PC-3 (cell line): ENCODE measurements at places on chromosomes 5 and 9. TPM values are rescaled to one million over a fixed set of nuclear protein-coding genes. Genes with fewer than 3 reads are reported as not detected.

Gene COL15A1
- total RNA-seq = 0.04 and 0.86 TPM in 2 replicates

DNA sequence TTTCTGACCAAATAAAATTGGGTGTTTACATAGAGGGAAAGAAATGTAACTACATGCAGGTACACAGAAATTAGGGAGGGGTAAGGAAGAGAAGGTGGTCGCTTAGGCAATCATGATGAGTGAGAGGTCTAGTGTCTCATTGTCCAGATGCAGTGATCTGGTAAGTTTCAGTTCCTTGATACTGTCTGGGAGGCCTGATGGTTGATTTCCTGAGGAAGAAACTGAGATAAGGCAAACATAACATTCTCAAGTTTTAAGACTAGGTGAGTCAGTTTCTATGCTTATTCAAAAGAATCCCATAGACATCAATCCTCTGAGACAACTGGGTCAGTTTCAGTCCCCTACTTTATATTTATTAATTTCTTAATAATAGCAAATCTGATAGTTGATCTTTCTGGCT lies 843.3 kb upstream of the CDH10 start:
- H3K36me3 ChIP-seq = no peaks in the 10 kb centered on the region
- H3K27me3 ChIP-seq = no peaks in the 10 kb centered on the region
- H3K4me3 ChIP-seq = no peak overlapping the region
- peaks cover 21% of the 10 kb centered on the region for H3K4me1 ChIP-seq
- H3K27ac ChIP-seq = no peak overlapping the region

GRCh38 chr5:178429156-178429468 lies 161.1 kb downstream of the COL23A1 start:
- H3K36me3 ChIP-seq = no peaks in the 10 kb centered on the region
- H3K4me3 ChIP-seq = no peak overlapping the region
- peaks cover 29% of the 10 kb centered on the region for H3K27me3 ChIP-seq

GRCh38 chr5:38994324-38994927 lies 79.8 kb downstream of the RICTOR start:
- H3K4me3 ChIP-seq = no peak overlapping the region
- peaks cover 9% of the 10 kb centered on the region; the same call in 1 of the 2 replicates for H3K36me3 ChIP-seq
- peak; percentile 89 for DNase-seq
- H3K4me1 ChIP-seq = no peaks in the 10 kb centered on the region

DNA sequence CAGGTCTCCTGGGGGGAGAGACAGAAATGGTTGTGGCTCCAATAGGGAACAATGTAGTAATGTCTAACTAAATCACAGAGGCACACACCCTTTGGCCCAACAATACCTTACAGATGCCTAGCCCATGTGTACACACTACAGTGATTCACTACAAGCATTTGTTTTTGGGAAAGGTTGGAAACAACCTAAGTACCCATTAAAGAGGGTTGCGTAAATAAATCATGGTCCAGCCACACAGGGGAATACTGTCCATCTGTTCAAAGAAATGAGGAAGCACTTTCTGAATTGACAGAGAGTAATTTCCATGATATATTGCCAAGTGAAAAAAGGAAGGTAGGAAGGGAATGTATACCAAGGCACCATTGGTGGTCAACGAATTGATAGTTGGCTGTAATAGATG lies 22.0 kb upstream of the GTF3C5 start:
- no peak overlapping the region for H3K27ac ChIP-seq
- no peaks in the 10 kb centered on the region for H3K4me1 ChIP-seq
- no peaks in the 10 kb centered on the region for H3K36me3 ChIP-seq
- no peak overlapping the region for H3K4me3 ChIP-seq
- DNase-seq = no peak

DNA sequence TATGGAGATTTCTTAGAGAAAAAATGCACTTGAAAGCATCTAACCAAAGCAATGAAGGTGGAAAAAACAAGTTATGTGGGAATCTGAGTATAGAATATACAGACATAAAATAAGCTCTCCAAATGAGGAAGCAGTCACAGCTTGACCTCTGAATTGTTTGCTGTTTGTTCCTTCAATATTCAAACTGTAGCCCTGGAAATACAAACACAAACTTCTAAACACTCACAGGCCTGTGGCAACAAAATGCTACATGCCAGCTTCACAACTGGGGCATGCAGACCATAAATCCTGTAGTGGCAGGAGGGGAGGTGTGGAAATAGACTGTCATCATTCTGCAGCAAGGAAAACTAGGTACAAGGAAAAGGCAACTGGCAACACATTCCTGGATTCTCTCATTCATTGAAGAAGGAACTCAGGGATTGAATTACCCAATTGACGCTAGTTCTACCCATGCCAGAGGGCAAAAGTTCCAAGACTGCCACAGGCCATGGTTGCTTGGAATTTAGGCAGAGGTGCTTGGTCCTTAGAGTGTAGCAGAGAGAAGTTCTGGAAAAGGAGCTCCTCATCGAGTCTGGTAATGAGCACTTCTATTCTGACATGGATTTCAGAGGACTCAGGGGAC lies 349.6 kb downstream of the PDE4D start:
- no peak overlapping the region for H3K27ac ChIP-seq
- no peak overlapping the region for H3K4me3 ChIP-seq
- H3K27me3 ChIP-seq = no peaks in the 10 kb centered on the region
- DNase-seq = no peak

DNA sequence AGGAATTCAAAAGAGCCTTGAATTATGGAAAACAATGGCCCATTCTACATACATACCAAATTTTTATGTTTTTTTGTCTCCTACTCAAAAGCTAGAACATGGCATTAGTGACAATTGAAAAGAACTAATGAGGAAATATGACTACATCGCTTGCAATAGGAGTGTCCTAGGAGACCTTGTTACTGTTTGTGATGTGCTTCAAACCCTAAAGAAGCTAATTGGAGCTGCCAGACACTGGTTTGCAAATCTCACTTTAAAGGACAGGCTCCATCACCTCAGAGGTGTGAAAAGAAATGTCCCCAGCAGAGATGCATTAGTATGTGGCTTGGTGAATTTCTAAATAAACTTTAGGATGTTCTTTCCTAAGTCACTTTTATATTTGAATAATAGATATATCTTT lies 354.2 kb upstream of the EFNA5 start:
- no peak overlapping the region for H3K27ac ChIP-seq
- H3K4me3 ChIP-seq = no peak overlapping the region
- H3K36me3 ChIP-seq = no peaks in the 10 kb centered on the region

Gene GRXCR2
- total RNA-seq = not detected in 2 replicates

- H3K36me3 ChIP-seq = no peaks in the 10 kb centered on the region
- H3K4me1 ChIP-seq = no peaks in the 10 kb centered on the region
- DNase-seq = peak; percentile 71
- H3K27ac ChIP-seq = no peak overlapping the region
- H3K4me3 ChIP-seq = no peak overlapping the region
Observed at GRCh38 chr5:45038366-45038987, 229.7 kb downstream of the MRPS30 start.

Gene PCDHB8
- 0.22 and 0.40 TPM in 2 replicates for total RNA-seq

DNA sequence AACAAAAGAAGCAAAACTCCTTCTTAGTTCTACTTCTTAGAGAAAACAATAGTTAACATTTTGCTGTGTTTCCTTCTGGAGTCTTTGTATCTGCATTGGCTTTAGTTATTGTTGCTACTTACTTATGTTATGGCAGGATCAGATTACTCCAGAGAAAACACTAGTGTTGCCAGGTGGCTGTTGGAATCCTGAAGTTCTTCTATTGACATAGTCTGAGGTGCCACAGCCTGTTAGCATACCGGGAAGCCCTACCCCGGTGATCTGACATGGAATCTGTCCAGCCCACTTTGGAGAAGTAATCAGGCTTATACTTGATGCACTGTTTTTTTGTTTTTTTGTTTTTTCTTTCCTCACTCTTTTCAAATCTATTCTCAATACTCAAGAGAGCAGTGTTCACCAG lies 68.5 kb upstream of the CEP78 start:
- peaks cover 18% of the 10 kb centered on the region for H3K27me3 ChIP-seq
- H3K4me3 ChIP-seq = no peak overlapping the region
- H3K4me1 ChIP-seq = 0 out of 2 replicates have a peak, but pooled peaks cover 6% of the 10 kb centered on the region
- DNase-seq = peak; percentile 60
- H3K27ac ChIP-seq = no peak overlapping the region
- H3K36me3 ChIP-seq = no peaks in the 10 kb centered on the region

GRCh38 chr9:130117816-130118632 lies 54.2 kb upstream of the NCS1 start:
- H3K36me3 ChIP-seq = no peaks in the 10 kb centered on the region
- H3K27ac ChIP-seq = no peak overlapping the region
- DNase-seq = peak; percentile 20
- no peaks in the 10 kb centered on the region for H3K27me3 ChIP-seq
- H3K4me3 ChIP-seq = no peak overlapping the region

DNA sequence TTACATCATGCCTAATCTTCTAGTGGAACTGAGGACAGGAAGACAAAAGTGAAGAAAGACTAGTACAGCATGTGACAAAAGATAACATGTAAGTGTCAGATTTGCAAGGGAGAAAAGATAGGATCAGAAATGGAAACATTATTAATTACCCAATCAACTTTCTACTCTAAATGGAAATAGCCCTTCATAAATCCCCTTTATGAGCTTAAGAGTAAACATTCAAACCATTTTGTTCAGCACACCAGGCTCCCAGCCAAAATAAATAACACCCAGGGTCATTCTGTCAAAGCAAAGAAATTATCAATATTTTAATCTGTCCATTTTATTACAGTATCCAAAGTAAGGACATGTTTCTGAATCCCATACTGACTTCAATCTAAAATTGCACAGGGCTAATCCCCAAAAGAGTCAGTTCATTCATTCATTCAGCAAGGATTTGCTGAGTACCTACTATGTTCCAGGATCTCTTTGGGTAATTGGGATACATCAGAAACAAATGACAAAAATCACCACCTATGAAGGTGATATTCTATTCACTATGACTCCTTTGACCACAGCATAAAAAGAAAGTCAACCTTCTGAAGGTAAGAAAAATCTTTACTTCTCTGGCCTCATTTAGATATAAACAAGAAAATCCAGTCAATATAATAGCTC lies 5.3 kb downstream of the PRELID2 start:
- no peaks in the 10 kb centered on the region for H3K36me3 ChIP-seq
- no peaks in the 10 kb centered on the region for H3K27me3 ChIP-seq
- H3K4me3 ChIP-seq = no peak overlapping the region
- H3K27ac ChIP-seq = no peak overlapping the region
- peak; percentile 21 for DNase-seq
- peaks cover 14% of the 10 kb centered on the region; the same call in 1 of the 2 replicates for H3K4me1 ChIP-seq

GRCh38 chr5:164721116-164721515 lies 1215.7 kb downstream of the MAT2B start:
- no peaks in the 10 kb centered on the region for H3K4me1 ChIP-seq
- H3K36me3 ChIP-seq = no peaks in the 10 kb centered on the region
- no peaks in the 10 kb centered on the region for H3K27me3 ChIP-seq
- no peak for DNase-seq

Gene SLCO6A1
- not detected in 2 replicates for total RNA-seq

DNA sequence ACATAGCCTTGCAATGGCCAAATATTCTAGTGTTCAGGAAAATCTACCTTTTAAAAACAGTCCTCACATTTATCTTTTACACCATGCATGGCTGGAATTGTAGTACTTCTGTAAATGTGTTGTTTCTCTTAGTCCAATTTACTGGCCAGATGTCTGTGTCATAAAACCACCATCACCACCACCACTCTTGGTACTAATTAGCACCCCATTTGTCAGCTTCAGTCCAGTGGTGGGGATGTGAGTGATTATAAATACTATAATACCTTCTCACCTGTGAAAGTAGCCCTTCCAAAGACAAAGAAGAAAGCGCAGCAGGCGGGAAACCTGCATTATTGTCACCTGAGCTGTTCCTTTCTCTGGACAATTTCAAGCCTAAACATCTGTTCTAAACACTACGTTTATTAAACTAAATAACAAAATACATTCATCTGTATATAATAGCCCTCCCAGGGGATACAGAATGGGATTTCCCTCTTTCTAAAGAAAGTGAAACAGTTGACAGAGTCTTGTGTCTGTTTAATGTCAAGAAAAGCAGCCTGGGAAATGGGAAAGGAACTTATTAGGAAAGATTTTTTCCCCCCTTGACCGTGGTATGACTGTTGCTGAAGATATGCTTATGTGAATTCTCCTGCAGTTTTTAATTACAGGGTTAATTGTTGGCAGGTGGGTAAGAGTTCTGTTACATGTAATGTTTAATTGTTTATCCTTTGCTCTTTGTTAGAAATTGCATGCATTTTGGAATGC lies 144.5 kb upstream of the NUDT12 start:
- no peak for DNase-seq
- H3K27me3 ChIP-seq = no peaks in the 10 kb centered on the region
- H3K4me3 ChIP-seq = no peak overlapping the region
- H3K36me3 ChIP-seq = no peaks in the 10 kb centered on the region
- H3K4me1 ChIP-seq = peaks cover 13% of the 10 kb centered on the region; the same call in 1 of the 2 replicates
- H3K27ac ChIP-seq = no peak overlapping the region

Gene LEAP2
- total RNA-seq = 0.36 TPM in 1 of 2 replicates, not detected in the other

DNA sequence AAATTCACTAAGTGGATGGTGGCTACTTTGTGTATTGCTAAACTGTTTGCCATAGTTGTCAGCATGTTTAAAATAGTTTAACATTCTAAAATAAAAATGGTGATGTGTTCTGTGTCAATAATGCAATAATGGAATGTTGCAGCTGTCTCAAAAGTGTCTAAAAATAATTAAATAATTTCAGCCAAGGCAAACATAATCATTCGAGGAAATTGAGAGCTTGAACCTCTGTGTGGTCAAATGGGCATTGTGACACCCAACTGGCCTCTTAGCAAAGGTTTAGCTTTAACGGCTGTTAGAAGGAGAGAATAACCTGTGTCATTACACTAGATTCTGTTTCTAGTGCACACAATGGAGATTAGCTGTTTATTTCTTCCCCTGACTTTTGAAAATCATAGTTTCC lies 278.5 kb downstream of the TMEM167A start:
- no peak overlapping the region for H3K4me3 ChIP-seq
- H3K27me3 ChIP-seq = no peaks in the 10 kb centered on the region
- H3K4me1 ChIP-seq = peaks cover 8% of the 10 kb centered on the region
- no peak overlapping the region for H3K27ac ChIP-seq
- no peak for DNase-seq

- no peak overlapping the region for H3K27ac ChIP-seq
- no peaks in the 10 kb centered on the region for H3K4me1 ChIP-seq
- H3K36me3 ChIP-seq = no peaks in the 10 kb centered on the region
- H3K4me3 ChIP-seq = no peak overlapping the region
- no peak for DNase-seq
- no peaks in the 10 kb centered on the region for H3K27me3 ChIP-seq
Observed at GRCh38 chr5:130090569-130091270, 186.5 kb downstream of the CHSY3 start.

Gene AHRR
- 1.6 and 1.9 TPM in 2 replicates for total RNA-seq

Gene SPAG8
- total RNA-seq = not detected in 2 replicates

Gene LHFPL2
- 19.4 and 21.7 TPM in 2 replicates for total RNA-seq

DNA sequence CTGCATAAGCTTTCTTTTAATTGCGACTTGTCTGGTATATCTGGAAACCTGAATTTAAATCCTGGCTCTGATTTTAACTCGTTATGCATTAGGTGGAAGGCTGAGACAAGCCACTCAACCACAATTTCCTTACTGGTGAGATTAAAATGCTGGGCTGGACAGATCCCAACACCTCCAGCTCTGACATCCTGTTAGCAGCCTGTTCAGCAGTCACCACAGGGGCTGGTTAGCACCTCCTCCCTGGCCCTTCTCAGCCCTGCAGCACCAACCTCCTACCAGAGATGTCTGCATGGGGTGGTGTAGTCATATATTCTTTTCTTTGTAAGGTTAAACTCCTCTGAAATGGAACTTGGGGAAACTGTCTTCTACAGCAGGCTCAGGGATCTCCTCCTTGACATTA lies 156.5 kb upstream of the NFIL3 start:
- H3K4me3 ChIP-seq = no peak overlapping the region
- H3K4me1 ChIP-seq = no peaks in the 10 kb centered on the region
- no peak overlapping the region for H3K27ac ChIP-seq
- peak; percentile 32 for DNase-seq

GRCh38 chr5:6745706-6746222 lies 32.5 kb downstream of the TENT4A start:
- no peak overlapping the region for H3K4me3 ChIP-seq
- H3K27me3 ChIP-seq = no peaks in the 10 kb centered on the region
- H3K27ac ChIP-seq = no peak overlapping the region
- peak; percentile 87 for DNase-seq
- peaks cover 5% of the 10 kb centered on the region for H3K4me1 ChIP-seq
